ENCODE measurements at places on chromosomes 5 and 9.

GRCh38 chr9:124869986-124870560 lies 8.1 kb downstream of the ARPC5L start:
- no peak for DNase-seq

DNA sequence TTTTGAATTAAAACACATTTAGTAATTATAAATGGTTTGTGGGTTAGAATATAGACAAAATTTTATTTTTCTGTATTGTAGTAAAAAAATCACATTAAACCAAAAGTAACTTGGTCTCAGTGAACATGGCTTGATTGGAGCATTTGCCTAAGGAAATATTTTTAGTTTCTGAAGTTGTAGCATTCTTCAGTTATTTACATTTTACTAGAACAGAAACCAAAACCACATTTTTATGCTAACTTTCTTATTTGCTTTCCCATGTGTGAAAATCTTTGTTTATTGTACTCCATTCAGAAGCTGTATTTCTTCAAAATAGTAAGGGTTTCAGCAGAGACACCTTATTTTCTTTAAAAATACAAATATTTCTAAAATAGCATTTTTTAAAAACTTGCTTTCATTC lies 129.9 kb downstream of the SGCD start:
- DNase-seq: no peak

DNA sequence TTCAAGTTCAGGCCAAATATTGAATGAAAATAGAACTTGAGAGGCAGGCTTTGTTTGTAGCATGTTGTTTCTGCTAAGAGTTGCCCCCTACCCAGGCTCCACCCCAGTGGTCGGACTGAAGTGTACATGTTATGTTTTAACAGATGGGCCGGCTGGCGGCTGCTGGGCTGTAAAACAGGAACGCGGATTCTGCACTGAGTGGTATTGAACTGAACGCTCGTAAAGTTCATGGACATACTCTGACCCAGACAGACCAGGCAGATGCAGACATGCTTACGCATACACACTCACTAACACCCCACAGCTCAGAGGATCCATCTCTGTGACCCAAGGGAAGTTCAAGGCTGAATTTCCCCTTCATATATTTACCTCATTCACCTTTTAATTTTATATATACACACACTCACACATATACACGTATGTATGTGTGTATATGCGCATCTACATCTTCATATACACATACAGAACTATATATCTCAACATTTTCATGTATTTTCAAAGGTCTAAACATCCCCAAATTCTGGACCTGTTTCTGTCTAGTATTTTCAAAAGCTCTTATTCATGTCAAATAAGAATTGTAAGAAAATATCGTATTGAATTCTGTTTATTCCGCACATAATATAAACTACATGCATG lies 1.4 kb downstream of the MARCHF3 start:
- DNase-seq: no peak

DNA sequence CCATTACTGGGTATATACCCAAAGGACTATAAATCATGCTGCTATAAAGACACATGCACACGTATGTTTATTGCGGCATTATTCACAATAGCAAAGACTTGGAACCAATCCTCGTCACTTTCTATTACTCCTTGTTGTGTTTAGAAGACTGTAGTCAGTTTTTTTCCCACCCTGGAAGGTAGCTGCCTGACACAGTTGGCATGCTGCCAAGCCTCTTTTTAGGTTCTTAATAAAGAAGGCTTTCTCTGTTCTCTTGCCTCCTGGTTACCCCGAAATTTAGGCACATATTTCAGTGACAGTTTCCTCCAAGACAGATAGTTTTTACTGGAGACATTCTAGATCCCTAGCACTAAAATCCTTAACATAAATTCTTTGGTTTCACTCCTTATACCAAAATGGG lies 205.4 kb upstream of the PCSK5 start:
- DNase-seq: no peak

GRCh38 chr5:147143215-147143614 lies 91.6 kb upstream of the STK32A start:
- no peak for DNase-seq
